CD8-positive, alpha-beta memory T cell (primary cell): ENCODE measurements at places on chromosomes 2 and 18. TPM values are rescaled to one million over a fixed set of nuclear protein-coding genes. Genes with fewer than 3 reads are reported as not detected.

GRCh38 chr2:156229724-156230362 is 102.7 kb downstream of the NR4A2 start:
- no peak for DNase-seq

DNA sequence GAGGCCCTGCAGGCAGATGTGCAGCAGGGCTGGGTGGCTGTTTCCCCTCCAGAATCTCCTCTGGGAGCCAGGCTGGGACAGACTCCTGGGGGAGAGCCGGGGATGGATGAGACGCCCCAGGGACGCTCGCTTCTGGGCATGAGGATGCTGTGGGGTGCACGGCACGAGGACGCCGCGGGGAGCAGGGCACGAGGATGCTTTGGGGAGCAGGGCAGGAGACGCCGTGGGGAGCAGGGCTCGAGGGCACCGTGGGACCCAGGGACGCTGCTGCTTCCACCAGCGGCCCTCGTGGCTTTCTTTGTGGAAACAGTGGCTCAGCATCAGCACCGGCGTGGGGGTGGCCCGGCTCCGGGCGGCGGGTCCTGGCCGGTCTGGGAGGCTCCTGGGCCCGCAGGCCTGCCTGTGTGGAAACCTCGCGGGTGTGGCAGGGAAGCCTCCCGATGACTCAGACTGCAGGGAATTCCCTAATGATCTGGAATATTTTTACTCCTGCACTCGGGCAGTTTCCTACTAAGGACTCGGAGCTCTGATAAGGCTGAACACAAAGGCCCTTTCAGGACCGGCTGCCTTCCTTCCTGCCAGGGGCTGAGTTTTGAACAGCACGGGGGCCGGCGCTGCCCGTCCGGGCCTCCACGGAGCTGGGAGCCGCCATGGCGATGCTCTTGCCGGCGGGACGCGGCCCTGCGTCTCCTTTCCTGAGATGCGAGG is 62.6 kb downstream of the NFATC1 start:
- DNase-seq, result no peak

ROCK2 gene
- total RNA-seq, result 19.5 TPM

- DNase-seq, result no peak
Measured at GRCh38 chr2:234300932-234301823, 195.7 kb downstream of the ARL4C start.

TRABD2A gene
- 20.3 TPM for total RNA-seq

- DNase-seq, result no peak
Measured at GRCh38 chr2:227642656-227643055, 23.9 kb upstream of the SCYGR5 start.

ZSWIM2 gene
- total RNA-seq, result not detected

RMND5A gene
- total RNA-seq, result 63.5 TPM

DNA sequence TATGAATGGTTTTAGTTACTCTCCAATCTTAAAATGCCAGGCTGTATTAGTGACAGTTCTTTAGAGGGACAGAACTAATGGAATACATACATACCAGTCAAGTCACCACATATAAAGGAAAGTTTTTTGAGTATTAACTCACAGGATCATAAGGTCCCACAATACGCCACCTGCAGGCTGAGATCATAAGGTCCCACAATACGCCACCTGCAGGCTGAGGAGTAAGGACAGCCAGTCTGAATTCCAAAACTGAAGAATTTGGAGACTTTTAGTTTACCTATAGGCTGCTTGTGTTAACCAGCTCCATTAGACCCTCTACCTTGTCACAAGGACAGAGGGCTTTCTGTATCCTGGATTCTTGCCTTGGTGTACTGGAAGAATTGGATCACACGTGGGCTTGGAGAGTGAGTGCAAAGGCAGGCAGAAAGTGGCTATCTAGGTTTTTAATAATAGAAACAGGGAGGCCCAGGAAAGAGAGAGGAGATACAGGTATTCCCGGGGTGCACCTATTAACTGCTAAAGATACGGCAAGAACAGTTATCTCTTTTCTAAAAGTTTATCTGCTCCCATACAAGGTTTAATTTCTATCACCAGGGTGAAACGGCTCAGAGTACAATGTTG is 234.9 kb upstream of the CYRIA start:
- no peak for DNase-seq

GRCh38 chr18:24721388-24721787 is 261.0 kb downstream of the HRH4 start:
- no peak for DNase-seq
